ENCODE measurements at places on chromosomes 13 and 19. TPM values are rescaled to one million over a fixed set of nuclear protein-coding genes. Genes with fewer than 3 reads are reported as not detected.

DNA sequence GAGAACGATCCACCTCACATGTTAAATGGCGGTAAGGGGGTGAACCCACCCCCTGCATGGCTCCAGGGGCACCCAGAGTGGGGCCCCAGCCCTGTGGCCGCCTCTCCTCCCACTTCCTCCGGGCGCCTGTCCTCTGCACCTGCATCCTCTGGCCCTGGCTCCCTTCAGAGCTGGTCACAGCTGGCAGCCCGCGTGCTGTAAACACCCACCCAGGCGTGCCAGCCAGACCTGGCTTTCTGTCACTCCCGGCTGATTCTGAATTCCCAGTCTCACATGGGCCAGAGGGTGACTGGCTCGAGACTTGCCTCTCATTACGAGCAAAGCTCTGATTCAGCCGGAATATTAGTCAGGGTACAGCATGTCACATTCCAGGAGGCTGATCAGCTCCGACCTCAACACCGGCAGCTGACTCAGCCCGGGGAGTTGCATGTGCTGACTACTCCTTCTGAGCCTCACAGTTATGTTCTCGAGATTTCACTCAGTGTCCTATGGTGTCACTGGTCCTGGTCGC, 75.1 kb downstream of the GNG7 start:
- no peak for DNase-seq

DNA sequence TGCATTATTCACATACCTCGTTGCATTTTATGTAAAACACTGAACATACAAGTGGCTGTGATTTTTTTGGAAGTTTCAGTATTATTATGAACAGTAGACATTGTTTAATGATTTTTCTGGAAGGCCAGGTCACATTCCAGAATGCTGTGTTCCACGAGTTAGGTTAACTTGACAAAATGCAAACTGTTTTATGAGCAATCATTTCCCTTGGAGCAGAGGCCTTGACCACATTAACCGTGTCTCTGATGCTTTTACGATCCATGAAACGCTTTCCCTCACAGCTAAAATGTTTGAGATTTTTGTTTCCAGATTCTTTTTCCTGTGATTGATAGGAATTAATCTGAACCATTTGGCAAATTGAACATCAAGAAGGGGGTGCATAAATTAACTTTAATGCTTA, 57.8 kb downstream of the MBNL2 start:
- DNase-seq = no peak

GRCh38 chr19:7909471-7910067, 5.1 kb upstream of the TGFBR3L start:
- no peak for DNase-seq

Gene HIF3A
- 27.4 TPM for total RNA-seq

- no peak for DNase-seq
These were observed 1.1 kb downstream of the TNNI3 start for GRCh38 chr19:55156202-55157063.

All from mesenteric fat pad (tissue), 1 donor.